Stimulated activated CD8-positive, alpha-beta memory T cell treated with anti-CD3 and anti-CD28 coated beads, Interleukin-2, amount 100 ng/mL, for 1 hour (primary cell): ENCODE measurements at places on chromosomes 3 and 15.

- no peak for DNase-seq
Measured at GRCh38 chr3:147701195-147701594, 292.0 kb downstream of the ZIC1 start.

DNA sequence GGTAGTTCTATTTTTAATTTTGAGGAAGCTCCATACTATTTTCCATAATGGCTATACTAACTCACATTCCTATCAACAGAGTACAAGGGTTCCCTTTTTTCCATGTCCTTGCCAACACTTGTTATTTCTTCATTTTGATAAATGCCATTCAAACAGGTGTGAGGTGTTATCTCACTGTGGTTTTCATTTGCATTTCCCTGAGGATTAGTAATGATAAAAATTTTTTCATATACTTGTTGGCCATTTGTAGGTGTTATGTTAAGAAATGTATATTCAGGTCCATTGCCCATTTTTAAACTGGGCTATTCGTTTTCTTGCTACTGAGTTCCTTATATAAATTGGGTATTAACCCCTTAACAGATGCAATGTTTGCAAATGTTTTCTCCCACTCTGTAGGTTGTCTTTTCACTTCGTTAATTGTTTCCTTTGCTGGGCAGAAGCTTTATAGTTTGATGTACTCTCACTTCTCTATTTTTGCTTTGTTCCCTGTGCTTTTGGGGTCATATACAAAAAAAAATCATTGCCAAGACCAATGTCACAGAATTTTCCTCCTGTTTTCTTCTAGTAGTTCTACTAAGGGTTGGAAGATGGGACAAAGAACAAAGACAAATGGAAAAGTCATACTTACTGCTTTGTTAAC is 11.0 kb upstream of the VPS39 start:
- DNase-seq: no peak

- no peak for DNase-seq
Measured at GRCh38 chr3:18252578-18252977, 172.6 kb downstream of the SATB1 start.

GRCh38 chr3:151318991-151319390 is 2.4 kb upstream of the GPR87 start:
- no peak for DNase-seq

DNA sequence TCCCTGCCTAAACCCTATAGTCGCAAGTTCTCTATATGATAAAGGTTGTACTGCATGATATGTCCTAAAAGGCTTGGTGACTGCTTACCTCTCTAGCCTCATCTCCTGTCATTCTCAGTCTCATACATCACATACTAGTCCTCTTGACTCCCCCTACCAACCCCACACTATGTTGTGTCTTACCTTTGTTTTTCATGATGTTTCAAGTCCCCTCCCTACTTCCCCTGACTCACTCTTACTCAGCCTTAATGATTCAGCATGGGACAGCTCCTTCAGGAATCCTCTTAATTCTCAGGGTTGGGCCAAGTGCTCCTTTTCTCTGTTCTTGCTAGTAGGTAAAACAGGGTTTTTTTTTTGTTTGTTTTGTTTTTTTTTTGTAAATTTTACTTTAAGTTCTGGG is 49.6 kb downstream of the SLMAP start:
- no peak for DNase-seq

GRCh38 chr3:98038876-98039275 is 3.8 kb upstream of the GABRR3 start:
- no peak for DNase-seq

GRCh38 chr3:127328421-127328820 is 40.6 kb upstream of the PRR20G start:
- no peak for DNase-seq

- DNase-seq: no peak
Measured at GRCh38 chr15:77877869-77878577, 199.5 kb downstream of the TBC1D2B start.
